Effector memory CD4-positive, alpha-beta T cell (primary cell): ENCODE measurements at places on chromosomes 13 and 19.

- no peak for DNase-seq
These were observed 2.7 kb upstream of the CAPNS1 start for GRCh38 chr19:36136964-36137686.

DNA sequence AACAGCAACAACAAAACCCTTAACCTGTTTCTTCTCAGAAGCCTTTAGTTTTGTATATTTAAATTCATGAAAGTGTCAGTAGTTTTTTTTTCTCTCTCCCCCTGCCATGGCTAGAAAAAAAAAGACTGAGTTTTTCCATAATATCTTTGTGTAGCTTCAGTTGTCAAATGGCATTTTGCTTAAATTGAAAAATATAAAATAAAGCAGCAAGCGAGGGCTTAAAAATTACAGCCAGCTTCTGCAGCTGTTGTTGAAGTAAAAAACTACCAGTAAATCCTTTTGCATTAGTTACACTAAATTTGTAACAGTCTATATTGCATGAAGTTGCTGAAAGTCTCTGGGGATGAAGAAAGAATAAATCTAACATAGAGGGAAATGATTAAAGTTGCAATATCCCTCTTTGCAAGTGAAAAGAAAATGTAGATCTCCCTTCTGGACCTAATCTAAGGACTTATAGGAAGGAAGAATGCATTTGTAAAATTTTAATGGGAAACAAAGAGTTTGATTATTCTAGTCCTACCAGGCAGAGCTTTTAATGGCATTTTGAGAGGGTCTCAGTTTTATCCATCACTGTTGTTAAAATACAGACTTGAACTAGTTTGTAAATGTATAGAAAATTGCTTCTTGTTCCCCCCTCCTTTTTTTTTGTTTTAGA, 215.7 kb downstream of the ATP8A2 start:
- no peak for DNase-seq

GRCh38 chr19:57434386-57435061, 601 bp upstream of the ZNF749 start:
- no peak for DNase-seq

GRCh38 chr19:55179606-55180484, at the start of gene SYT5:
SYT5 (minus strand) TSS chr19:55180289; CDS start chr19:55179041, 1,248 bp downstream.
- peak; percentile 33 for DNase-seq

GRCh38 chr19:2795827-2796658, 10.7 kb downstream of the THOP1 start:
- DNase-seq: no peak

- no peak for DNase-seq
These were observed 6.4 kb upstream of the CACTIN start for GRCh38 chr19:3632739-3633558.

GRCh38 chr13:50928659-50929462, 19.3 kb downstream of the RNASEH2B start:
- no peak for DNase-seq

GRCh38 chr19:18229474-18229873, 3.2 kb upstream of the PDE4C start:
- DNase-seq: no peak

- no peak for DNase-seq
These were observed 2.2 kb downstream of the ACP7 start for GRCh38 chr19:39086386-39086785.

GRCh38 chr19:5651361-5651760, 28.5 kb downstream of the SAFB start:
- no peak for DNase-seq

DNA sequence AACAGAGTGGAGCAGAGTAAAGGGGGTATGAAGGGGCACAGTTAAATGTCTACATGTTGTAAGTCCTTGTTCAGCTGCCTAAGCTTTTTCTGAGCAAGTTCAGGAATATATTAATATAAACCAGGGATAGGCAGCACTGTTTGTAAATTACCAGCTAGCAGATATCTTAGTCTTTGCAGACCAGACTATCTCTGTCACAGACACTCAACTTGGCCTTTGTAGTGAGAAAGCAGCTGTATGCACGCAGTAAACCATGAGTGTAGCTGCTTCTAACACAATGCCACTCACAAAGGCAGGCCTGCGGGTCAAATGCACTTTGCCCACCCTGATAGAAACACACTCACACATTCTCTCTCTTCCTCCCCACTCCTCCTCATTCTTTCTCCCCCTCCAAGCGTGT, 1016.9 kb downstream of the UQCRFS1 start:
- no peak for DNase-seq

- no peak for DNase-seq
These were observed 35.6 kb upstream of the GARRE1 start for GRCh38 chr19:34218818-34219164.

DNA sequence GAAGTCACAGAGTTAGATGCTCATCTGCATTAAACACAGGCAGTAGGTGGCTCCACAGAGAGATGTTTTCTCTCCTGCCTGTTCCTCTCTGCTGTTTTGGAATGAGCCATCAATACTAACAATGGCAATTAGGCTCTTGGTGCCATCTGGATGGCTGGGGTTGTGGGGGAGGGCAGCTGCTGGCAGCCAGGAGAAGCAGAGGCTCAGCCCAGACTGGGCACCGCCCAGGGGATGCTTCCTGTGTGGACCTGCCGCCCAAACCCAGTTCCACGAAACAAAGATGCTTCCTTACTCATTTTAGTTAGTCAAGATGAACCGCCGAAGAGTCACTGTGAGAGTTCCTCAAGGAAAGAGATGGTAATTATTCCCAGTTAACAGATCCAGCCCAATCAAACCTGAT, 50.8 kb upstream of the PCDH8 start:
- no peak for DNase-seq

- no peak for DNase-seq
These were observed 66.9 kb upstream of the CLDN10 start for GRCh38 chr13:95485518-95486144.

GRCh38 chr13:45615501-45616101, at the start of gene ERICH6B:
ERICH6B (minus strand) TSS chr13:45615739; CDS start chr13:45597005, 18,734 bp downstream.
- no peak for DNase-seq

- no peak for DNase-seq
These were observed 111.3 kb upstream of the MRI1 start for GRCh38 chr19:13652810-13653590.
